ENCODE measurements at places on chromosomes 4 and X. TPM values are rescaled to one million over a fixed set of nuclear protein-coding genes. Genes with fewer than 3 reads are reported as not detected.

- DNase-seq: no peak
Observed at GRCh38 chrX:8245411-8245810, 74.3 kb upstream of the VCX2 start.

- no peak for DNase-seq
Observed at GRCh38 chrX:38887222-38887621, 86.0 kb downstream of the MID1IP1 start.

- DNase-seq: no peak
Observed at GRCh38 chr4:107900067-107900466, 31.3 kb upstream of the CYP2U1 start.

- DNase-seq: no peak
Observed at GRCh38 chr4:176413171-176413570, 93.4 kb downstream of the SPCS3 start.

- no peak for DNase-seq
Observed at GRCh38 chrX:98398542-98398941, 1514.8 kb downstream of the RPA4 start.

GRCh38 chr4:174099712-174100111 is 183.8 kb downstream of the FBXO8 start:
- DNase-seq: no peak

GRCh38 chr4:131459430-131460101 is 1689.5 kb upstream of the PCDH10 start:
- DNase-seq: no peak

DNA sequence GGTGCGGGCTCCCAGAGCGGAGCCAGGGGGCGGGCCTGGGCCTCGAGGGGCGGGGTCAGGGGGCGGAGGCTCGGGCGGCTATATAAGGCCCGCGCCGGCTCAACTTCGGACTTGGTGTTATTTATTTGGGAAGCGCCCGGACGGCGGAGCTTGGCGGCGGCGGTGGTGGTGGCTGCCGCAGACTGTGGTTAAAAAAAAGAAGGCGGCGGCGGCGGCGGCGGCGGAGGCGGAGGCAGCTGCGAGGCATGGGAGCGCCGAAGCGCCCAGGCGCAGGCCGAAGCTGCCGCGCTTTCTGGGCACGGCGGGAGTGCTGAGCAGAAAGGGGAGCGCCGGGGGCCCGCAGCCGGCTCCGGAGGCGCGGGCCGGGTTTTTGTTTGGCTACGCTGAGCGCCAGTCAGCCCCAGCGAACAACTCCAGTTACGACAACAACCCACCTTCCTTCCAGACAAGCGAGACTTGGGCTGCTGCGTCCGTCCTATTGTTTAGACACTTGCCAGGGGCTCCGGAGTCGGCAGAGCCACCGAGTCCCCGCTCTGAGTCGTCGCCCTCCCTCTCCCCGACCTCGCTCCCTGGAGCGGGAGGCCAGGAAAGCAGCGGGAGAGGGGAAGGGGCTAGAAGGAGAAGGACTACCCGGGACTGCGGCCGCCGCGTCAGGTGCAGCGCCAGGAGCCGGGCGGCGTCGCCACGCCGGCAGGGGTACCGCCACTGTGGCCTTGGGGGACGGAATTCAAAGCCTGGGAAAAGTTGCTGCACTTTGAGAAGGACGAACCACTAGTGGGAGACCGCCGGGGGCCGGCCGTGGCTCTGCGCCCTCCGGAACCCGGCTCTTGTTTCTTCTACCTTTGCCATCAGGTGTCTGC is at the start of gene SLIT2:
SLIT2 (plus strand) TSS at position 110 of the 860 bp plus-strand sequence. CDS start 1,911 bp downstream, outside the sequence.
- DNase-seq: peak; percentile 70

- DNase-seq: no peak
Observed at GRCh38 chr4:89994176-89994873, 99.7 kb downstream of the MMRN1 start.

- no peak for DNase-seq
Observed at GRCh38 chr4:85431156-85431555, 43.8 kb upstream of the ARHGAP24 start.

- DNase-seq: peak; percentile 69
Observed at GRCh38 chrX:119482481-119483480, 14.5 kb downstream of the SLC25A5 start.

DNA sequence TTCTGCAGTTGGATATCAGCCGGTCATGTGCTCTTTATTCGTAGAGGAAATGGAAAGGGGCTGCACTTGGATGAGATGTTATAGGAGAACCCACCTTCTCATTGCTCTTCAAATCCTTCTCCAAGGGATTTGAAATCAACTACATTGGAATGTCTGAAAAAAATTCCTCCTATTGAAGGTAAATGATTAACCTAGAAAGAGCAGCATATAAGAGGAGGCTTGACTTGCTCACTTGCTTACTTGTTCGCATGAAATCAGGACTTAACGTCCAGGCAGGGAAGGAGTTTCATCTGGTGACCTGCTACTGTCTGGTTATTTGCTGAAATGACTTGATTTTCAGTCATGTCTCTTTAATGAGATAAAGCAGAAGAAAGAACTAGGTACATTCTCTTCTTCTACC is 338.4 kb upstream of the NOCT start:
- DNase-seq: no peak

GRCh38 chr4:37865450-37865849 is 25.4 kb upstream of the TBC1D1 start:
- DNase-seq: no peak

Gene SRPK3
- total RNA-seq: 0.05 TPM

Gene BEND2
- total RNA-seq: 0.09 TPM

Gene ATOH1
- total RNA-seq: not detected

Gene NXF2B
- not detected for total RNA-seq

Gene SPATA4
- total RNA-seq: 0.14 TPM

Gene IL1RAPL1
- 0.08 TPM for total RNA-seq
